Myocyte (in vitro differentiated cells): ENCODE measurements at places on chromosomes 1 and 21. TPM values are rescaled to one million over a fixed set of nuclear protein-coding genes. Genes with fewer than 3 reads are reported as not detected.

- DNase-seq = no peak
Observed at GRCh38 chr1:108327534-108328466, 83.9 kb upstream of the NBPF4 start.

DNA sequence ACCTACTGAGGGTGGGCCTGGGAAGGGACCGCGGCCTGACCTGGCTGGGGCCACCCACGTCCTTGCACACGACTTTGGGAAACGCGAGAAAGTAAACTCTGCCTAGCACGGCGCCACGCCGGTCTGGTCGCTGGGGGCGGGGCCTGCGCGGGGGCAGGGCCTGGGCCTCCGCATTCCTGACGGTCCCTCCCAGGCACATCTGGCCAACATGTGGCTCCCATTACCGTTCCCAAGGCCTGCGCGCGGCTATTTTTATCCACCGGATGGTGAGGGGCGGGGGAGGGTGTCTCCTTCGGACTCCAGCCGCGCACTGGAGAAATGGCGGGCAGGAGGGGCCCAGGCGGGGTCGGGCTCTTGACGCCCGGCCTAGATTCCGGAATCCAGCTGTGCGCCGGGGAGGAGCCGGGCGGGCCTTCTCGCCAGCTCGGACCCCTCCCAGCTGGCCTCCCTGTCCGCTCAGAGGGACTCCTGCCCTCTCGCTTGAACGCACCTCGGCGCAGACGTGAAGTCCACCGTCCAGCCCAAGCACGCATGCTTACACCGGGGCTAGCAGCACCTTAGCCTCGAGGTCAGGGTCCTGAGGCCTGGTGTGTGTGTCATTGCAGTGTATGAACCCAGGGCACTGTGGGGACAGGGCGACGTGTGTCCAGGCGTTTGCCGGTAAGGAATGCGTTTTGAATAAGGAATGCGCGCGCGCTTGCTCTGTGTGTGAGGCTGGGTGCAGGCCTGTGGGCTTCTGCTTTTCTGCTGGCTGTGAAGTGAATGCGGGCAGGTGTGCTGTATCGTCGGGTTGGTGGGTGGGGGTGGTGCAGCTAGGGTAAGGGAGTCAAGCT is 2.1 kb downstream of the EVA1B start:
- DNase-seq = no peak

DNA sequence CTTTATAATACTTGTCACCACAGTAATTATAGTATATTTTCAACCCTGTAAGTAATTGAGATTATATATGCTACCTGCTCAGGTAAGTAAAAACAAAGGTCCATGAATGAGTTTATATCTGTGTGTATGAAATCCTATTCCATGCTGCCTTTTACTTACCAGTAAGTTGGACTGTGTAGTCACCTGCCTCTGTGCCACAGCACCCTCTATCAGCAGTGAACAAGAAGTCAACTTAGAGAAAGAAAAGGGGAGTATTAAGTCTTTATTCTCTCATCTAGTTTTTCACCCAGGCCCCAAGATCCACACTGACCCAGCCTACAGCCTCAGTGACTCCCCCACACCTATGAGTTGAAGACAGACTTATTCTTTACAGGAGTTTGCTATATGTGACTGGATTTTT is 36.9 kb upstream of the IFI16 start:
- DNase-seq = no peak

DNA sequence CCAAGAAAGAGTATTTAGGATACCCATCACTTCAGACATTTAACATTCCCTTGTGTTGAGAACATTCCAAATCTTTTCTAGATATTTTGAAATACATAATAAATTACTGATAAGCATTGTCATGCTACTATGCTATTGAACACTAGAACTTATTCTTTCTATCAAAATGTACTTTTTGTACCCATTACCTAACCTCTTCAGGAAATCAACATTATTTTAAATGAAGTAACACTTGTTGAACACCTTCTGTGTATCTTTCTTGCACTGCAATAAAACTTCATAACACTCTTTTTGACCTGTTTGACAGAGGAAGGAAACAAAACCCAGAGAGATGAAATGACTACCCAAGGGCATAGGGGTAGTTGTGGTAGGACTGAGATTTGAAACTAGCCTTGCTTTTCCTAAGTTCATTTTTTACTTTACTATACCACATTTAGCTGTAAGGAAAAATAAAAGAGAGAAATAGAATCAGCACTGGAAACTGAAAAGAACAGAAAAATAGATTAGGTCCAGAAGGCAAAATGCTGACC is 99.4 kb downstream of the UCHL5 start:
- no peak for DNase-seq

Gene IFI44
- total RNA-seq = 33.3 and 39.3 TPM in 2 replicates

Gene PRAMEF27
- not detected in 2 replicates for total RNA-seq

- DNase-seq = no peak
Observed at GRCh38 chr1:226609836-226610455, 61.4 kb downstream of the STUM start.

DNA sequence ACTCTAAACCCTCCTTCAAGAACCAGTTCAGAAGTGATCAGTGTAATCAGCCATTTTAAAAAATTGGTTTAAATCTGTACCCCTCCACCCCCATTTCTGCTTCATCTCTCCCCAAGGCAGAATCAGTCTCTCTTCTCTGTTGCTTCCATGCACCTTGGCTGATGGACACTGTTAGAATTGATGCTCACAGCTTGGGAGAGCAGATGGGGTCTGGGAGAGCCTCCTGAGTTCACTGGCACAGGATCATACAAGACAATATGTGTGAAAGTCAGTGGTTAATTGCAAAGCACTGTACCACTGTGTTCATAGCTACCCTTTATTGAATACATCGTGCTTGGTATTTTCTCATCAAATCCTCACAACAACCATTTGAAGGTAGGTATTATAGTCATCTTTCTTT is 140.9 kb downstream of the ROR1 start:
- no peak for DNase-seq

Gene SERPINC1
- total RNA-seq = not detected in 2 replicates

GRCh38 chr1:6580593-6581409 is 1.0 kb downstream of the ZBTB48 start:
- no peak for DNase-seq

- no peak for DNase-seq
Observed at GRCh38 chr1:22983944-22984343, 11.3 kb upstream of the LACTBL1 start.
